ENCODE measurements at places on chromosomes 6 and 20.

- DNase-seq = no peak
Observed at GRCh38 chr20:38579219-38579910, 1.6 kb upstream of the ADIG start.

GRCh38 chr6:30042914-30043313 lies 18.2 kb upstream of the POLR1H start:
- no peak for DNase-seq

- DNase-seq = no peak
Observed at GRCh38 chr6:152343735-152344360, 293.3 kb downstream of the SYNE1 start.

GRCh38 chr6:129104560-129104959 lies 221.6 kb downstream of the LAMA2 start:
- no peak for DNase-seq

GRCh38 chr20:46998477-46999240 lies 104.0 kb downstream of the EYA2 start:
- no peak for DNase-seq

- DNase-seq = no peak
Observed at GRCh38 chr20:50788045-50788991, 6.5 kb upstream of the BCAS4 start.

- DNase-seq = no peak
Observed at GRCh38 chr6:116060572-116061283, at the start of gene FRK. FRK (minus strand) TSS chr6:116060891; CDS start chr6:116060311, 580 bp downstream.

All from activated CD4-positive, alpha-beta T cell treated with anti-CD3 and anti-CD28 coated beads, Interleukin-2, amount 50 U/mL, for 16 hours (primary cell).